Stimulated activated CD8-positive, alpha-beta memory T cell treated with anti-CD3 and anti-CD28 coated beads, Interleukin-7, amount 100 ng/mL, for 1 hour (primary cell): ENCODE measurements at places on chromosomes 12 and 14.

DNA sequence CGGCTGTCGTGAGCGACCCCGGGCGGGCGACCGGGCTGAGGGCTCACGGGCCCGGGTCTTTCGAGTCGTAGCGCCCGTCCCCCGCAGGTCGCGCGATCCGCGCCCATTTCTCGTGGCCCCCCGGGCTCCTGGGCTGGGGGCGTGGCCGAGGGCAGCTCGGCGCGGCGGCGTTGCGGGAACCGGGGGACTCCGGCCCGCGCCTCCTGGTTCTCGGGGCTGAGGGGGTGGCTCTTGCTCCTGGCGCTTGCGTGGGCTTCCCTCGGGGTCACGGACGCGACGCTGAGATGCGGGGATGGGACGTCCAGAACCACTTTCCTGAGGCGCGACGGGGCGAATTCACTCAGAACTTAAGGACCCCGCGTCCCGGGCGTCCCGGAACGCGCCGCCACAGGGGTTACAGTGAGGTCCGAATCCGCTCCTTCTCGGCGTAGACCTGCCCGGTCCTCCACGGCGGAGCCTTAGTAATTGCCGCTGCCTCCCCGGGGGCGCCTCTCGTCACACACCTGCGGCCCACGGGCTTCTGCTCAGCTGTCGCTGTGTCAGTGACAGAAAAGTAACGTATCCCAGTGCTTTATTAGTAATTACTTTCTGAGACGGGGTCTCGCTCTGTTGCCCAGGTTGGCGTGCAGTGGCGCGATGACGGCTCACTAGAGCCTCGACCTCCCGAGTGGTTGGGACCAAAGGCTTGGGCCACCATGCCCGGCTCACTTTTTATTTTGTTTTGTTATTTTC, 606 bp downstream of the EP400 start:
- DNase-seq = no peak

- DNase-seq = no peak
Observed at GRCh38 chr12:81229759-81230158, 151.9 kb downstream of the ACSS3 start.

- no peak for DNase-seq
Observed at GRCh38 chr14:24057271-24057670, 5.5 kb downstream of the CARMIL3 start.

GRCh38 chr12:17148706-17149105, 542.7 kb upstream of the LMO3 start:
- DNase-seq = no peak

GRCh38 chr14:41355866-41356265, 250.8 kb upstream of the LRFN5 start:
- DNase-seq = no peak

DNA sequence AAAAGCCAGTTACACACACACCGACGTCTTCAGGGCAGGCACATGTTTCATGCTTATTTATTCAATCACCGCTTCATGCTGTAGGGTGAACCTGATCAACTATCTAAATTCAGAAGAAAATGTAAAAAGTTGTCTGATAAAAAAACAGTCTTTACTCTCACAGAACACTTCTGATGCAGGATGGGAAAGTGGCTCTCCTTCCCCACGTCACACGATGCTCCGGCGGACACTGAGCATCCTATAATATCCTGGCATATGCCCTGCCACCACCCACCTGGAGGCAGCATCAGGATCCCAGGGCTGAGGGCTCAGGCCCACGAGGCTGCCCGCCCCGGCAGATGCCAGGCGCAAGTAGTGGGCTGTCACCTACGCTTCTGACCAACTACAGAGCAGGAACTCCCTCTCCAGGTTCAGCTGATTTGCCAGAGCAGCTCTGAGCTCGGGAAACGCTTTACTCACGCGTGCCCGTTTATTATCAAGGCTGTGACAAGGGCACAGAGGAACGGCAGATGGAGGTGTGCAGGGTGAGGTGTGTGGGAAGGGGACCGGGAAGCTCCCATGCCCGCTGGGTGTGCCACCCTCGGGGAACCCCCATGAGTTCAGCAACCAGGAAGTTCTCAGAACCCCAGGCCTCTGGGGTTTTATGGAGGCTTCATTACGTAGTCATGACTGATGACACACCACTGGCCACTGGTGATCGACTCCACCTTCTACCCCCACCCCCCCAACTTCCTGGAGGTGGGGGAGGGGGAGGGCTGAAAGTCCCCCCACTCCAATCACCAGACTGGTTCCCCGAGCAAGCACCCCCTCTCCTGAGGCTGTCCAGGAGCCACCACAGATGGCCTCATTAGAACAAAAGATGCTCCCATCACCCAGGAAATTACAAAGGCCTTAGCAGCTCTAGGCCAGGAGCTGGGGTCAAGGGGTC, 32.1 kb downstream of the SLC15A4 start:
- DNase-seq = no peak

- no peak for DNase-seq
Observed at GRCh38 chr12:4154672-4155225, 118.8 kb upstream of the CCND2 start.

- no peak for DNase-seq
Observed at GRCh38 chr12:29455087-29455486, 42.4 kb downstream of the OVCH1 start.

DNA sequence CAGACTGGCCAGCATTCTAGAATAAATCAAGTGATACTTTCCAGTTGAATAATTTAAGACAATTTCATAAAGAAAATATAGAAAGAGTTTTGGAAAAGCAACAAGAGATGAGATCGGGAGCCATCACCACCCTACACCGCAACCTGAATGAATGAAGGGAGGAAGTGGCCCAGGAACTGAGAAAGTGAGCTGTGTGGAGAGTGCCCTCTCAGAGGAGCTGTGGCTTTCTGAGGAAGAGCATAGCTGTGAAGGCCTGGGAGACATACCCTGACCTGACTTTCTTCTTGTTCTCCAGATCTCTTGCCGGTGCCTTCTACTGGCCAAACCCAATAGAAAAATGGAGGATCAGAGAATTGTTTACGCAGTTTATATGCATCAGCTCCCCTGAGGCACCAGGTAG, 79.3 kb upstream of the TSPAN8 start:
- DNase-seq = no peak

- DNase-seq = no peak
Observed at GRCh38 chr14:32004300-32004699, 72.8 kb upstream of the ARHGAP5 start.

DNA sequence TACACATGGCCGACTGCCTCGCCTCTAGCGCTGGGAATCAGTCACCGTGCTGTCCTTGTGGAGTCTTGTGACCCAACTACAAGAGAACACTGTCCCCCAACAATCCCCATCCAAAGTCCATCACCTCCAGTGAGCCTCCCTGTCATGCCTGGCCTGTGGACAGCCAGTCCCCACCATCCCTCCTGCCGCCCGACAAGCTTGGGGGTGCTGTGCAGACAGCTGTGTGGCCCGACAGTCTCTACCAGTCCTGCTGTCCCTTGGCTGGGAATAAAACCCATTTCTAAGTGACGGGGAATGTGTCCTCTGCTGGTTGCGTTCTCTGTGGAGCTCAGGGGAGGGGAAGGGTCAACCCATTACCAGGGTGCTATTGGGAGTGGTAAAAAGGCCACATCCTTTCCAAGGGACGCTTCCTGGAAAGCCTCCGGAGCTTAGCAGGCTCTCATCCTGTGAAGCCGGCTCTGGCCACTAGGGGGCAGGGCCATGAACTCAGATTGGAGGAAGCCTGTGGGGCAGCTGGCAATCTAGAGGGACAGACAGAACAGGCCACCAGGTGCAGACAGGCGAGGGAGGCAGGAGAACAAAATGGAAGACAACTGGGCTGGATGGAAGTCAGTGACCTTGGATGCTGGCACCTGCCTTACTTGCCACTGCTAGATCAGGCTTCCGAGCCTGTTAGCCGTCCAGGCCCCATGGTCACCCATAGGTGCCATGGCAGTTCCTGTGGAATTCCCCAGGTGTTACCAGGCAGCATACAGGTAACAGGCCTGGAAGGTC, 12.0 kb upstream of the BLTP3B start:
- peak; percentile 46 for DNase-seq
